Activated T-helper 17 cell treated with anti-CD3 and anti-CD28 coated beads, Interleukin-2, amount 50 U/mL, for 72 hours (primary cell): ENCODE measurements at places on chromosomes 12 and 14. TPM values are rescaled to one million over a fixed set of nuclear protein-coding genes. Genes with fewer than 3 reads are reported as not detected.

CEP83 gene
- total RNA-seq, result 22.0 TPM

AGAP2 gene
- 34.9 TPM for total RNA-seq

PPP2R3C gene
- total RNA-seq, result 64.9 TPM

OR4K5 gene
- not detected for total RNA-seq

CFAP251 gene
- 12.6 TPM for total RNA-seq

PPP4R4 gene
- total RNA-seq, result 68.2 TPM

ZNF10 gene
- 6.2 TPM for total RNA-seq

CCDC198 gene
- not detected for total RNA-seq

DTX3 gene
- total RNA-seq, result 16.7 TPM

ACOT6 gene
- not detected for total RNA-seq
